ENCODE measurements at places on chromosomes 1 and 21.
A peak's percentile ranks its signal among the peaks of the same experiment; 100 is the strongest.

DNA sequence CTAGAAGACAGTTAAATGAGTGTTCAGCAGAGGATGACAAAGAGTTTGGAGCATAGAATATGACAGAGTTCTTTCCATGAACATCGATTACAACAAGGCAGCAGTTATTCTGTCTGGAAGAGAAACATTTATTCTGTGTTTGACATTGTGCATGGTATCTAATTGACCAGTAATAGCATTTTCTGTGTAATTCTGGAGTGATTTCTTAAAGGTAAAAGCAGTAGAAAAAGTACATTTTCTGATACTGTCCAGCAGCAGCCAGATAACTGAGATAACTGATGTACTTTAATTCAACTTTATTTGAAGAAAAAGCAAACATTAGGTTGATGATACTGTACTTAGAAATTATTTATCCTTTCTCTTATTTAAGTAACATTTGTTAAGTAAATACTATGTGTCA lies 497.1 kb downstream of the AGBL4 start:
- DNase-seq: no peak

GRCh38 chr1:154745286-154745731 lies 124.8 kb downstream of the KCNN3 start:
- DNase-seq: no peak

DNA sequence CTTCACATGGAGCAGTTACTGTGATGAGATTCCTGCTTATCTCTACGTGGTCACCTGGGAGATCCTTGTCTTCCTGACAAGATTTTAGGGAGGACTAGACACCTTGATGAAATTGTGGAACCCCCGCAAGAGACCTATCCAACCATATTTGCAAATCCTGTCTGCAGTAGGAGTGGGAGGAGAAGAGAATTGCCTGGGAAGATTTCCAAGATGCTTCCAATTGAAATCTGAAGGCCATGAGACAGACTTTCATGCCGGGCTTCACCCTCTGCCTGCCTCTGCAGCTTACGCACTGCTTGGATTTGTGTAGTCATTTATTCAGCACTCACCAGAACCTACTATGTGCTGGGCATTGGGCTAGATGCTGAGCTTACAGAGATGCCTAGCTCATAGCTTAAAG lies 106.6 kb downstream of the OMA1 start:
- no peak for DNase-seq

DNA sequence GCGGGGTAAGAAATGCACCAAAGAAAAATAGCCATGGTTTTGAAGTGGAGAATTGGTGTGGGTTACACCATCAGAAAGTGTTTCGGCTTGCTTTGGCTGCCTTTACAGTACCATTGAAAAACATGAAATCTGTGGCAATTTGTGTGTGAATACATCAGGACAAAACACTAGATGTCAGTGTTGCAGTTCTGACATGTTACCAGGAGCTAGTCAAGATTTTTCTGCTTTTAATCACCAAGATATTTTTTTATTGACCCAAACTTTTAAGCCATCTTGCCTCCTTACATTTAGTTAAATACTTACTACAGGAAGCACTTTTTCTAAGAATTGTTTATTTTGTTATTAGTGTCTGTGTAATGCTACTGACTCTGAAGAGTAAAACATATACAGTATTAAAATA lies 14.3 kb downstream of the RRP15 start:
- DNase-seq: no peak

GRCh38 chr1:107105914-107106313 lies 34.9 kb upstream of the NTNG1 start:
- no peak for DNase-seq

DNA sequence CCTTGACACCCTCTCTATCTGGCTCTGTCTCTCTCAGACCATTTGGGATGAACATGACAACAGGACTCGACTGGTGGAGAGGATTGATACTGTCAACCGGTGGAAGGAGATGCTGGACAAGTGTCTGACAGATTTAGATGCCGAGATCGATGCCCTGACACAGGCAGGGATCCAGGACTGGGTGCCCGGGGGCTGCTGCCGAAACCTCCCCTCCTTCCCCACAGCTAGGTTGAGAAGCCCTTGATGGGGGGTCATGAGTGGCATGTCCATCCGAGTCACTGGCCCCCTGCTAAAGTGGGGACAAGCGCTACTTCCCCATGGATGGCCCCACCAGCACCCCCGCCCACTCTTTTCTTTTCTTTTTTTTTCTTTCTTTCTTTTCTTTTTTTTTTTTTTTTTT lies 1.2 kb downstream of the TEKT2 start:
- no peak for DNase-seq

DNA sequence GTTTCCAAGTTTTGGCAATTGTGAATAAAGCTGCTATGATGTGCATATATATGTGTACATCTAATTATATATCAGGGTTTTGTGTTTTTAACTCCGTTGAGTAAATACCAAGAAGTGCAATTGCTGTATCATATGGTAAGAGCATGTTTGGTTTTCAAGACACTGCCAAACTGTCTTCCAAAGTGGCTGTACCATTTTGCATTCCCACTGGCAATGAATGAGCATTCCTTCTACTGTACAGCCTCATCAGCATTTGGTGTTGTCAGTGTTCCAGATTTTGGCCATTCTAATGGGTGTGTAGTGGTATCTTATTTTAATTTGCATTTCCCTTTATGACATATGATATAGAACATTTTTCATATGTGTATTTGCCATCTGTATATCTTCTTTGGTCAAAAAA lies 246.3 kb downstream of the USH2A start:
- DNase-seq: no peak

GRCh38 chr1:181166377-181167196 lies 78.1 kb downstream of the IER5 start:
- DNase-seq: no peak

DNA sequence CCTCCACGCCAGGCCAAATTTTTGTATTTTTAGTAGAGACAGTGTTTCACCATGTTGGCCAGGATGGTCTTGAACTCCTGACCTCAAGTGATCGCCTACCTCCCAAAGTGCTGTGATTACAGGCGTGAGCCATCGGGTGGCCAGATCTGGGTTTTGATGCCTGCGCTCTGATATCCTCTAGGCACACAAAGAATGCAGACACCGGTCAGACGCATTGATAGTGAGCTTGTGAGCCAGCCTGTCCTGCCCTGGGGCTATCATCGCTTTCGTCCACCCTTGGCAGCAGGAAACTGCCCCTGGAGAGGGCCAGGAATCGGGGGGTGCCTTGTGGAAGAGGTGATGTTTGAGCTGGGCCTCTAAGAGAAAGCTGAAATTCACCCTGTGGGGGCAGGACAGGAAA lies 4.0 kb downstream of the FBLIM1 start:
- no peak for DNase-seq

- DNase-seq: no peak
Observed at GRCh38 chr1:5580926-5581325, 411.3 kb downstream of the NPHP4 start.

- DNase-seq: no peak
Observed at GRCh38 chr21:42655796-42656770, 2.7 kb downstream of the PDE9A start.

DNA sequence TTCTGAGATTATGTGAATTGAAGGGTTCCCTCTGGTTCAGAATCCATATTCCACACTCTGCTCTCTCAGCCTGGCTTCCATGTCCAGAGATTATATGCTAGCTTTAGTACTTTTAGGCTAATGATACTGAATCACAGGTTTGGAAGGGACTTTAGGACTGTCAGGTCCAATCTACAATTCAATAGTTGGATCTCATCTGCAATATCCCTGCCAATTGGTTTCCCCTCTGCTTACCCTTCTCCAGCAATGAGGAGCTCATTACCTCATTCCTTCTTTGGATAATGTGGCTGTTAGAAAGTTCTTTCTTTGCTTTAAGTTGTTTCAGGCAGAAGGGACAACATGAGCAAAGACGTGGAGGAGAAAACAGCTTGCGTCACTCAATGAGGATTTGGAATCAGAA lies 245.3 kb downstream of the PLPP3 start:
- no peak for DNase-seq

DNA sequence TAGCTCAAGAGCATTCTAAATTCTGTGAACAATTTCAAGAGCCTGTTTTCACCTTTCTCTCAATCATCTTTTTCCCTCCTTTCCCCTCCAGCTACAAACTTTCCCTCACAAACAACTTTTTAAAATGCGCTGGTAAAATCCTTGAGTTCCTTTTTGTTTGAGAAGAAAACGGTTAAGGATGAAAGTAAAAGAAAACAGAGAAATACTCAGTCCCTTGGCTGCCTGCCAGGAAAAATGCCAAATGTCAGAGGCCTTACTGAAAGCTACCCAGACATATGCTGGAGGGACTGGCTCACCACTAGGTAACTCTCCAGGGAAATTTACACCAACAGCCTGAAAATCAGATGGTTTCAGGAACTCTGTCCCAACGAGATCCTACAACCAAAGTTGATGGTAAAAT lies 11.0 kb upstream of the SERBP1 start:
- DNase-seq: no peak

DNA sequence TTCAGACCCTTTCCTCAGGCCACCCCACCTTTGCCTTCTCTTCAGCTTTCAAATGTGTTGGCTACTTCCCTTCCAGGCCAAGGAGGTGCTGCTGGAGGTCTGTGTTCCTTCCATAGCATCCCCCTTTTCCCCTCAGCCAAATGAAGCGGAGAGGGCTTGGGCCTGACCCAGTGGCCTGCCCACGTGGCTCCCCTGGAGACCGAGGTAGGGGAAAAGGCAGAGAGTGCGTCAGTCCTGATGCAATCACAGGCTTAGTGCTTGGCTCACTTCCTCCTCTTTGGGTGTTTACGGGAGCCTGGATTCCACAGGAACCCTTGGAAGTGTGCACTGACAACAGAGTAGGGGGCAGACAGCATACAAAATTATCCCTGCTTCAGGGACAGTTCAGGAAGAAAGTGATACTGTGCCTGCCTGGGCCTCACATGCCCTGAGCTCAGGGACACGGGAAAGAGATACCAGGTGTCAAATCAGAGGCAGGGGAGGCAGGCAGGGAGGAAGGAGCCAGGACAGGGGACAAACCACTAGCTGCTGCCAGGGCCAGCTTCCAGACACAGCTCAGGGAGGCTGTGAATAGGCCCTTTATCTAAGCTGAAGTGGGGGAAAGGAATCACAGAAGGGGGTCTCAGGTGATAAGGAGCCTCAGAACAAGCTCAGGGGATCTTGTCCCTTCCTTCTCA lies 16.6 kb upstream of the PTP4A2 start:
- DNase-seq: no peak

DNA sequence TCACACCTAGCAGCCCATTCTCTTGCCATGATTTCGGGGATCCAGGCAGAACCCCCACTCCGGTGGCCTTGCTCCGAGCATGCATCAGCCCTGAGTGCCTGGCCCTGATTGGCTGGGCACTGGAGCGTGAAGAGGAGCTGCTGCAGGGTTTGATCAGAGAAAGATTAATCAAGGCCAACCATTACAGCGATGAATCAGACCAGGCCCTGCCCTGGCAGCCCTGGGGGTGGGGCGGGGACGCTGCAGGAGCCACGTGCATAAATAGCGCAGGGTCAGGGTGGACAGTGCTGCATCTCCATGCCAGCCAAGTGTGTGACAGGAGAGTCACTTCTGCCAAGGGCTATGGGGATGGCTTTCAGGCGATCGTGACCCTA lies 3.4 kb upstream of the FAM131C start:
- no peak for DNase-seq

GRCh38 chr21:34668803-34669148 lies at the start of gene CLIC6:
Gene CLIC6 (plus strand): TSS chr21:34668994. CDS start chr21:34669389, 395 bp downstream.
- no peak for DNase-seq

DNA sequence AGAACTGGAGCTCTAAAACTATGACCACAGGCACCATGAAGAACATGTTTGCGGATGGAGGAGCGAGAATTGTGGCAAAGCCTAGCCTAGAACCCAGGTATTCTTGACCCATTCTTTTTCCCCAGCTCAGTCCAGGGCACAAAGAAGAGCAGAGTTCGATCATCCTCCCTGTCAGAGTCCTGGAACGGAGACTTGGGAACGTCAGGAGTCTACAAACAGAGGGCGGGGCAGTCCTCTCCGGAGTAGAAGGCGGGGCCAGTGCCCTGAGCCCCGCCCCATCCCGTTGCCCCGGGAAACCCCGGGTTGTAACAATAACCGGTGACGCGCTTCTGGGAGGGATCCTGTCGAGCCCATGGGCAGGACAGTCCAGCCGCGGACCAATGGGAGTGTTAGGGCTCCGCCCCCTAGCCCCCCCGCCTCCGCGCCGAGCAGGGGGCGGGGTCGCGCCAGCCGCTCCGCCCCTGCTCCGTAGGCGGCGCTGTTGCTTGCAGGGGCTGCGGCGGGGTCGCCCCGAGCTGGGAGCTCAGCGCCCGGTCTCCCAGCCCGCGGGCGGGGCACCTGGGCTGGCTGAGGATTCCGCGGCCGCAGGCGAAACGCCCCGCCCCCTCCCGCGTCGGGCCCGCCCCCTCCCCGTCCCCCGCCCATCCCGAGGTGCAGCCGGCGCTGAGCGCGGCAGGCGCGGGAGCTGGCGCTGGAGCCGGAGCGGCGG lies at the start of gene FOXO6:
Gene FOXO6 (plus strand): TSS at position 649 of the 709 bp plus-strand sequence.
- peak; percentile 76 for DNase-seq

DNA sequence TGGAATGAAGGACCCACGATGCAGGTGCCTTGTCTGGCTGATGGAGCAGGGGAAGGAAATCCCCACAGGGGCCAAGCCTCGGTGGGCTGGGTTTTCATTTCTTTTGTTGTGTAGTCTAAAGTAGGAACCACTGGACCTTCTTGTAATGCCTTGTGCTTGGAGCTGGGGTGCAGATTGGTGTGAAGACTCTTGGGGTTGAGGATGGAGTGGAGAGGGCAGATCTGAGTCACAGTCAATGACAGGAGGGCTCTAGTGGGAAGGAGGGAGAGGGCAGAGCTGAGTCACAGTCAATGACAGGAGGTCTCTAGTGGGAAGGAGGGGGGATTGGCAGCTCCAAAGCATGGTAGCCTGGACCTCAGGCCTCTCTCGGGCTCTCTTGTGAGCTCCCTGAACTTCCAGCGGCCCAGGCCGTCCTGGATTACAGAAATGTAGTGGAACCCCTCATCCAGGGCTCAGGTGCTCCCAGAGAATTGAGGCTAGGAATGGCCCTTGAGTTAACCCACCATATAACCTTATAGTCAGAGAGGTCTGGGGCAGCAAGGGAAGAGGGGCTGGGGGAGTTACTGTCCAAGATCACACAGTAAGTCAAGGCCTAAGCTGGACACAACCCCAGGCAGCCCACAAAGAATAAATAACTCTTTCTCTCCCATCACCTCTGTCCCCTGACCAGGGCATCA lies 313.8 kb downstream of the MATN1 start:
- no peak for DNase-seq

GRCh38 chr21:36788120-36788638 lies 89.3 kb downstream of the SIM2 start:
- no peak for DNase-seq

DNA sequence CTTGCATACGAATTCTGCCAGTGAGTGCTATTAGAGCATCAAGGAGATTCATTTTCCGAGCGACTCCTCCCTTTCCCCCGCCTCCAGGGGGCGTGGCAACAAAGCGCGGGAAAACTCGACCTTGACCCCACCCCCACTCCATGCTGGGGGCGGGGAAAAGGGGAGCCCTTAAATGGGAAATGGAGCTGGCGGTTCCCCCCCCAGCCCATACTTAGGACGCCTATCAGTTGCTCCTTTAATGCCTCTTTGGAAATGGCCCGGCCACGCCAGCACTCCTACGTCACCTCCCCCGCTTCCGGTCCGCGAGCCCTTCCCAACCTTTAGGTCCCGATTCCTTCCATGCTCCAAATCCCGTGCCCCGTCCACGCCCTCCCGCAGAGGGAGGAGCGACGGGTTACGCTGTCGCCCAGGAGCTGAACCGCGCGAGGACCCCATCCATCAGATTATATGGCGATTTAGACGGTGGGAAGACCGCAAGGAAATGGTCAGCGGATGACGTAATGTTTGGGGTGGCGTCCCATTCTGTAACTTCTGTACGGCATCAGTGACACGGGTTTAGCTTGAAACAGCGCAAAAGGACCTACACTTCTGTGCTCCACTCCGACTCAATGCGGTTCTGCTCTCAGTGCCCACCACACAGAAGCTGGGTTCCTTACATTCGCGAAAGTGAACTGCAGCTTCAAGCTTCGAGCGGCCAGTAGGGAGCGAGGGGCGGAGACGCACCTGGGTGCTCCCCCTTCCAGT lies 702 bp upstream of the ZNF687 start:
- peak; percentile 97 for DNase-seq
